ENCODE measurements at places on chromosomes 16 and 17.

DNA sequence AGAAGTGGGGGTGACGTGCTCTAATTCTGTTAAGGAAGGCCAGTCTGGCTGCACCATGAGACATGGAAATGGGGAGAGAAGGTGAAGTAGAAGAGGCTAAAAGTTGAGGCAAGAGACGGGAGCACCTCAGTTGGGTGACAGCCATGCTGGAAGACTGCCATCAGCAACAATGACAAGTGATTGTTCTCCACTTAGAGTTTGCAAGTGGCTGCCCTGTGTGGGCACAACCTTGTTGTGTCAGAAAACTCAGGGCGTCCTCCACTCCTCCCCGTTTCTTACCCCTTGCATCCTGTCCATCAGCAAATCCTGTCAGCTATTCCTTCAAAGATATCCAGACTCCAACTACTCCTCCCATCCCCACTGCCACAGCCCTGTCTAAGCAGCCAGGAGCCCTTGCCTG lies 17.6 kb downstream of the CES1 start:
- DNase-seq, result no peak

DNA sequence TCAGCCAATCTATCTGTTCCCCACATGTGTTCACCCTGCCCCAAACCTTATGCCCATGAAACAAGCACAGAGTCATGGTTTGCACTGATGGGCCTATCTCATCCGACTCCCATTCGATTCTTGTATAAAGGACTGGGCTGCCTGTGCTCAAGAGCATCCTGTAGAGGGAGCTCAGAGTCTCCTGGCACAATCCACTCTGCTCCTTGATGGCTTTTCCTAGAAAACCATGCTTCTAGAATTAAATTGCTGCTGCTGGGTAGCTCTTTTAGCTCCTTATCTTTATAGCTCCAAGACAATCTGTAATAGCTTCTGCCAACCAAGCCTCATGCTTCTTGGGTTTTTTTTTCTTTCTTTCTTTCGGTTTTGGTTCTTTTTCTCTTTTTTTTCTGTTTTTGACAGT lies 9.7 kb downstream of the ZNF19 start:
- DNase-seq, result peak; percentile 55

DNA sequence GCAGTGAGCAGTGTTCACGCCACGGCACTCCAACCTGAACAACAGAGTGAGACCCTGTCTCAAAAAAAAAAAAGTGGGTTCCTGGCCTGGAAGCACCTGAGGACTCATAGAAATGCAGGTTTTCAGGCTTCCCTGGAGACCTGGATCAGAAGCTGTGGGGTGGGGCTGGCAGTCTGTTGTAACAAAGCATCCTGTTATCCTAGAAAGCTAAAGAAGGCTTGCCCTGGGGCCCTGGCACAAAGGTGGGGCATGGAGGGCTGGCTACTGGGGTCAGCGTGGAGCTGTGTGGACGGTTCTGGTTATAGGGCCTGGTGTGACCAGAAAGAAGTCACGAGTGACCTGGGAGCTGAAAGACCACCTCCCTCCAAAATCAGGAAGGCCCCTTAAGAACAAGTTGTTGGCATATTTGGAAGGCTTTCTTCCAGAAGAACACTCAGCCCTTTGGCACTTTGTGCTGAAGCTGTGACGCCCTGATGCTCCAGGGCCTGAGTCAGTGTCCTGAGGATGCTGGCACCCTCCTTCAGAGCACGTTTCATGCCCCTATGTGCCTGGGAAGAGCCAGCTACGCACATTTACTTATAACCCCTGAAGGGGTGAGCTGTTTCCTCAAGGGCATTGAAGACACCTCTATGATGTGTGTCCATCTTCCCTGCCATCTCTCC lies 6.2 kb downstream of the CRISPLD2 start:
- DNase-seq, result no peak

GRCh38 chr16:10206215-10206614 lies 24.0 kb upstream of the GRIN2A start:
- no peak for DNase-seq

GRCh38 chr17:13036751-13037150 lies 18.9 kb upstream of the ELAC2 start:
- no peak for DNase-seq

- DNase-seq, result no peak
Observed at GRCh38 chr16:522320-523096, 5.0 kb upstream of the CAPN15 start.

GRCh38 chr16:81551151-81551808 lies 106.7 kb downstream of the CMIP start:
- no peak for DNase-seq
